Ovary (tissue), 10 donors: ENCODE measurements at places on chromosomes 5 and 9. TPM values are rescaled to one million over a fixed set of nuclear protein-coding genes. Genes with fewer than 3 reads are reported as not detected.

Gene CBY3
- polyA plus RNA-seq, result not detected

Gene SPINK7
- polyA plus RNA-seq, result not detected

Gene KIF12
- not detected for polyA plus RNA-seq

Gene LCNL1
- 0.17 TPM for polyA plus RNA-seq

Gene HK3
- polyA plus RNA-seq, result 4.6 TPM

Gene BTNL3
- polyA plus RNA-seq, result not detected

Gene PCDHB9
- 3.3 TPM for polyA plus RNA-seq

Gene ADAMTSL2
- polyA plus RNA-seq, result 0.27 TPM

Gene CNTRL
- 11.7 TPM for polyA plus RNA-seq

Gene UQCRQ
- polyA plus RNA-seq, result 136 TPM

Gene TMEM215
- 0.35 TPM for polyA plus RNA-seq

Gene PCDHA1
- not detected for polyA plus RNA-seq

Gene PCDHGA8
- 0.41 TPM for polyA plus RNA-seq

Gene PLEKHG4B
- 0.47 TPM for polyA plus RNA-seq

Gene TMEM174
- polyA plus RNA-seq, result not detected

Gene TLN1
- 292 TPM for polyA plus RNA-seq

Gene CDX1
- 0.44 TPM for polyA plus RNA-seq

Gene CDC20B
- not detected for polyA plus RNA-seq

Gene ADAM19
- polyA plus RNA-seq, result 10.1 TPM

Gene ITK
- 1.9 TPM for polyA plus RNA-seq

Gene PFN3
- polyA plus RNA-seq, result not detected

Gene PTGS1
- 8.2 TPM for polyA plus RNA-seq

Gene LHX2
- polyA plus RNA-seq, result not detected

Gene NMUR2
- polyA plus RNA-seq, result not detected

Gene GPR151
- polyA plus RNA-seq, result not detected

Gene DNAH5
- polyA plus RNA-seq, result 0.01 TPM

Gene PPIC
- polyA plus RNA-seq, result 35.9 TPM

Gene WDR41
- polyA plus RNA-seq, result 7.5 TPM

Gene IFNB1
- not detected for polyA plus RNA-seq

Gene SSNA1
- polyA plus RNA-seq, result 1.6 TPM

Gene DND1
- 0.98 TPM for polyA plus RNA-seq

Gene ANKRD20A1
- 0.54 TPM for polyA plus RNA-seq

Gene PJA2
- 58.8 TPM for polyA plus RNA-seq

Gene TMC1
- polyA plus RNA-seq, result 0.12 TPM

Gene IRX4
- polyA plus RNA-seq, result not detected

Gene ZNF346
- polyA plus RNA-seq, result 24.8 TPM
